ENCODE measurements at places on chromosomes 6 and 20. TPM values are rescaled to one million over a fixed set of nuclear protein-coding genes. Genes with fewer than 3 reads are reported as not detected.

GRCh38 chr20:2746636-2747265 is 53.7 kb downstream of the CPXM1 start:
- no peak for DNase-seq

BNIP5 gene
- not detected for total RNA-seq

RGS17 gene
- total RNA-seq: not detected

GRCh38 chr20:46366826-46367225 is 39.6 kb downstream of the ELMO2 start:
- DNase-seq: no peak

DNA sequence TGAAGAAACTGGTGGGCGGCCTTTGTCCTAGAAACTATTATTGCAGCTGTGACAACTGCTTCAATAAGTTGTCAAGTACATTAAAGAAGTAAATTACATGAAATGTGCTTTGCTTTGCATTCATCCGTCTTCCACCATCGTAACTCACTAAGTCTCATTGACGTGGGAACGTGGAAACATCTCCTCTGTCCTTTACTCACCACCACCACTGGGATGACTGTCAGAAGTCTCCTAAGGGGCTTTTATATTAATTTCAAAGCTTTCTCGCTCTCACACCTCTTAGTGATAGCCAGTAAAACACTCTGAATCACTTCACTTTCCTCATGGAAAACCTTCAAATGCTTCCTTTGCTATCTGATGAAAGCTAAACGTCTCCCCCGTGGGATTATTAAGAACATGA is 111.9 kb upstream of the SLC2A12 start:
- no peak for DNase-seq

GRCh38 chr6:84597238-84597875 is 167.0 kb downstream of the TBX18 start:
- DNase-seq: no peak

DNA sequence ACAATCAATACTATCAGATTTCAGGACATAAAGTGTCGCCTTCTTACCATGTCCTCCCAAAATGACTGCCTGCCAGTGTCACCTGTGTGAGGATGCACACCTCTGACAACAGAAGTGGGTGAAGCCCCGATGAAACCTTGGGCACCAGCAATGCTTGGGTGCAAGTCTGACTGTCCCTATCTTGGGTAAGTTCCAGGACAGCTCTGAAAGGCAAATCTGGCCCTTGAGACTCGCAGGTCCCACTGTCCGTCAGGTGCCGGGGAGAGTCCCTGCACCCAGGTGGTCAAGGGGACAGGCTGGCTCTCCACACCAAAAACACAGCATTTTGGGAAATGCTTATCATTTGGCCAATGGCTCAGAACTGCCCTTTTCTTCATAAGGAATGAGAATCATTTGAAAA is 43.3 kb downstream of the EZR start:
- DNase-seq: no peak

DNA sequence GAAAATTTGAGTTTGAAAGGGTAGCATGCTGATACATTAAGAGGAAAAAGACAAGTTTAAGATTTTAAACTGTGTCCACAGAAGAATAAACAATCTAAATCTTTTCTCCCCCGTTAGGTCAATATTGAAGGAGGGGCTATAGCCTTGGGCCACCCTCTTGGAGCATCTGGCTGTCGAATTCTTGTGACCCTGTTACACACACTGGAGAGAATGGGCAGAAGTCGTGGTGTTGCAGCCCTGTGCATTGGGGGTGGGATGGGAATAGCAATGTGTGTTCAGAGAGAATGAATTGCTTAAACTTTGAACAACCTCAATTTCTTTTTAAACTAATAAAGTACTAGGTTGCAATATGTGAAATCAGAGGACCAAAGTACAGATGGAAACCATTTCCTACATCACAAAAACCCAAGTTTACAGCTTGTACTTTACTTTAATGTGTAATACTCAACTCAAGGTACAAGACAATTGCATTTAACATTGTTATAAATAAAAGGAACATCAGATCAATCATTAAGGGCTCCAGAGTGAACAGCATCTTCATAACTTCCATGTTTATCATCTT is 10.8 kb downstream of the TCP1 start:
- no peak for DNase-seq

DNA sequence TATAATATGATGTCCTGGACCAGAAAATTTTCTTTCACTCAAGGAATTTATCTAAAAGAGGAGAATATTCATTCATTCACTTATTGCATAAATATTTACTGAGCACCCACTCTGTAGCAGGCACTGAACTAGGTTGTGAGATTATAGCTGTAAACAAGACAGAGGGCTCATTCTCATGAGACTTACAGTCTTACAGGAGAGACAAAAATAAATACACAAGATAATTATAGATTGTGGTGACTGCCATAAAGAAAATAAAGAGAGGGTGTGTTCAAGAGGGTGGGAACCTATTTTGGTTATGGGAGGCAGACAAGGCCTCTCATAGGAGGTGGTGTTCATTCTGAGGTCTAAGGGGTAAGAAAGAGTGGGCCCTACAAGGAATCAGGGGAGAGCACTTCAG is 109.9 kb upstream of the SUPT3H start:
- DNase-seq: no peak

ZBTB46 gene
- total RNA-seq: 0.39 TPM

FUT9 gene
- not detected for total RNA-seq

ASIP gene
- total RNA-seq: not detected

DNA sequence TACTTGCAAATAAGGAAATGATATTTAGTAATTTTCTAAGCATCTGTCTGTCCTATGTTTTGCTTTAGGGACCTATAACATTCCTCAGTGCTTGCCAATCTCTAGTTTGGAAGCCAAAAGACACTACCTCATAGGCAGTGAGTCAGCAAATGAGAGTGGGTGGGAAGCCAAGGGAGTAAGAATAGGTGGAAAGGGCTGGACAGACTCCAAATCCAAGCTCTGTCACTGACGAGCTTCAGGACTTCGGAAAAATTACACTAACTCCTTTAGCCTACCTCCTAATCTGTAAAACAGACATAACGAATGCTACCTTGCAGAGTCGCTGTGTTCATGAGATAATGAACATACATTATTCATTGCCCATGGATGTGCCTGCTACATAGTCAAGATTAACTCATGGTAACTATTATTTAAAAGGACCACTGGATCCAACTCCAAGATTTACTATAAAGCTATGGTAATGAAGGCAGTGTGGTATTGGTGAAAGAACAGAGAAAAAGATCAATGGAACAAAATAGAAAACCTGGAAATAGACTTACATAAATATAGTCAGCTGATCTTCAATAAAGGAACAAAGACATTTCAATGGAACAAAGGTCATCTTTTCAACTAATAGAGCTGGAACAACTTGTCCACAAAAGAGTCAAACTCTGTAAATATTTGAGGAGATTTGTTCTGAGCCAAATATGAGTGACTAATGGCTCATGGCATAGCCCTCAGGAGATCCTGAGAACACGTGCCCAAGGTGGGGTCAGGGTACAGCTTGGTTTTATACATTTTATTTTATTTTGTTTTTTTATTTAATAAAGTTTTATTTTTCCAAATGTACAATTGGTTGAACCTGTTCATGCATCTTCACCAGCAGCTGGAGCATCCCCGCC is 64.1 kb downstream of the FAM50B start:
- DNase-seq: no peak

DNA sequence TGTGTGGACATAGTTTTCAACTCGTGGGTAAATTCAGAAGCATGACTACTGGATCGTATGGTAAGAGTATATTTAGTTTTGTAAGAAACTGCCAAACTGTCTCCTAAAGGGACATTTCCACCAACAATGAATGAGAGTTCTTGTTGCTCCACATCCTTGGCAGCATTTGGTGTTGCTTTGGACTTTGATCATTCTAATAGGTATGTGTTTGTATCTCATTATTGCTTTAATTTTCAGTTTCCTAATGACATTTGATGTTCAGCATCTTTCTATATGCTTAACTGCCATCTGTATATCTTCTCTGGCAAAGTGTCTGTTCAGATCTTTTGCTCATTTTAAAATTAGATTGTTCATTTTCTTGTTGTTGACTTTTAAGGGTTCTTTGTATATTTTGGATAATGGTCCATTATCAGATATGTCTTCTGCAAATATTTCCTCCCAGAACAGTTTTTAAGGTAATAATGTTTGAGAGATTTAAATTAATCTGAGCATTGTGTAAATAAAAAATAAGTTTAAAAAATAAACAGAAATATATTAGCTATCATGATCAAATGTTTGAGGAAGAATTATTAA is 138.7 kb downstream of the CCDC170 start:
- no peak for DNase-seq
